ENCODE measurements at places on chromosomes 6 and 20.

DNA sequence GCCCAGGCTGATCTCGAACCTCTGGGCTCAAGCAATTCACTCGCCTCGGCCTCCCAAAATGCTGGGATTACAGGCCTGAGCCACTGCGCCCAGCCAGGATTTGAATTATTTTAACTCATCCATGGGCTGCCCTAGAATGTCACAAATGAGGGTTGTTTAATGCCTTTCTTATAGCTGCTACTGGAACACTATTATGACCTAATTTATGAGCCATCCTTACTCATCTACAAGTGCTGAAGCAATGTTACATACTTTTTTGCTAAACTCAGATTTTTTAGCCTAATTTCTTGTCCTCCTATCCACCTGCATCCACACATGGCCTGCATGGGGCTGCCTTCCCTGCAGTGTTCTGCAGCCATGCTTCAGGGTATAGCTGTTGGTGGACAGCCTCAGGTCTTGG lies 59.9 kb downstream of the RTN4IP1 start:
- no peak for DNase-seq

DNA sequence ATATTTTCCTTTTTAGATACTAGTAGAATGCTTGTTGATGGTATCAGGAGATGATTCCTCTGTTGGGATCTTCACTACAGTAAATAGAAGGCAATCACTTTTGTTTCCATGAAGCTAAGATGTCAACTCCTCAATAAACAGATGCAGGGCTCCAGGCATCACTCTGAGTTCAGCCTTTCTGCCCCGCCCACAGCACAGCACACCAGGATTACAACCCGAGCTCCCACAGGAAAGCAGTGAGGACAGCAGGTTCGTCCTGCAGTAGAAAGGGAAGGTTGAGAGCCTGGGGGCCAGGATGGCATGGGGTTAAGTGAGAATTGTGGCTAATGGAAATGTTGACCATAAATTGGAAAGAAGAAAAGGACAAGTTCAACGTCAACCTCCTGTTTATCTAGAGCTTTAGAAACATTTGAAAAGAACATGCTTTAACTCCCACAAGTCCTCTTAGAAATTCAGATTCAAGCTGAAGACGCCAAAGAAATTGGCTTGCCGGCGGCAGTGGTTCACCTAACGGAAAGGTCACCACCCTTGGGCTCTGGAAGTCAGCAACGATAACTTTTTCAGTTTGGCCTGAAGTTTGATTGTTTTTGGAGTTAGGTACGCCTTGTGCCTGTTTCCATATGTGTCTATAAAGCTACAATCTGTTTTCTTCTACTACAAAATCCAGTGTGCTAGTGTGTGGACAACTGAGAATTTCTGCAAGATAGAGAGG lies 144.4 kb upstream of the PDE10A start:
- no peak for DNase-seq

- DNase-seq: no peak
Measured at GRCh38 chr6:168015009-168015408, 17.5 kb downstream of the KIF25 start.

DNA sequence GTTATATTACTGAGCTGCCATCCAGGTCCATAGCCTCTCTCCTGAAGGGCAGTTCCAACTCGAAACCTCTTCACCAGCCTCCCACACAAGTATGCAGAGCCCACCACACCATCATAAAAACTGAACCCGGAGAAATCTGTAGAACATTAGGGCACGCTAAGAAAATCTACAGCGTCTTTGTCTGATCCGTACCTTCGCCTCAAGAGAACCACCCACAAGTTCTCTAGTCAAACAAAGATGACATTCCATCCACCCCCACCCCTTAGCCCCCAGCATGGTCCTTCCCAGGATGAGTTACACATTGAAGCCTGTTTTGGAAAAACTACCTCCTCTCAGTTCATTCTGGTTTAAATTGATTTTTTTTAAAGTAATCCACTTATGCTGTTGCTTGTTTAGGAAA lies 219.7 kb downstream of the ZMYND8 start:
- no peak for DNase-seq

- DNase-seq: no peak
Measured at GRCh38 chr6:118739696-118740353, 88.4 kb upstream of the CEP85L start.

DNA sequence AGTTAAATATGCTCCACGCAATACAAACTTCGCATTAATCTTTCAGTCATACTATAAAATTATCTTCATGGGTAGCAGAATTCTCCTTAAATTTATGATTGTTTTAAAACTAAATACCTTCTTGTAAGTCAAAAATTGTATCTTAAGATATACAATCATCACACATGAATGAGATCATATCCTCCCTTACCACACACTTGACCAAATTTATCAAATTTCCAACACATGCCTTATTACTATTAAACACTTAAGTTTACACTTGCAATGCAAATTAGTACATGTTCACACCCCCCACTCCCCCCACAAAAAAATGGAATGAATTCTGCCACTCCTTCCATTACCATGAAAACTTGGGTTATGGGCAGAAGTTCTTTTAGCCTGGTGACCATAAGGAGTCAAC lies 13.8 kb downstream of the RANBP9 start:
- no peak for DNase-seq

GRCh38 chr6:22053391-22053997 lies 243.3 kb downstream of the PRL start:
- DNase-seq: no peak

- DNase-seq: no peak
Measured at GRCh38 chr6:11042750-11043377, 1.2 kb downstream of the ELOVL2 start.

- DNase-seq: no peak
Measured at GRCh38 chr20:64222291-64222735, 33.2 kb upstream of the PCMTD2 start.

GRCh38 chr20:40081653-40082052 lies 607.4 kb downstream of the MAFB start:
- DNase-seq: no peak

GRCh38 chr20:59192533-59192896 lies 28.9 kb downstream of the ZNF831 start:
- no peak for DNase-seq

DNA sequence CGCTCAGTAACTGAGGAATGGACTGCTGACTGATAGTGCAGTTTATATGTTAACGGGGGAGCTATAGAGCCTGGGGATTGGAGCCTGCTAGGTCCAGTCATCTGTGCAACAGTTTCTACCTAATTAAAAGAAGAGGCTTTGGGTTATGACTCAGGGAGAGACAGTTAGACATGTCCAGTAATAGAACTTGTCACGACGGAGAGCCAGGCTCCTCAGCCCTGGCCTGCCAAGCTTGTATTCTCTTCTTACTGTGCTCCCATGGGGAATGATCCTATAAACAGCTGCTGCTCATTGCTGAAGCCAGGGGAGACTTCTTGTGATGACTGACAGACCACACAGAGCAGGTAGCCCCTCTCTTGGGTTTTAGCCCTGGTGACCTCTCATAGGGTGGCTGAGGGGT lies 69.3 kb downstream of the SYNJ2 start:
- no peak for DNase-seq

GRCh38 chr6:41724228-41724580 lies 11.2 kb downstream of the TFEB start:
- DNase-seq: peak; percentile 49

GRCh38 chr6:51107769-51108203 lies 289.1 kb downstream of the TFAP2B start:
- no peak for DNase-seq

DNA sequence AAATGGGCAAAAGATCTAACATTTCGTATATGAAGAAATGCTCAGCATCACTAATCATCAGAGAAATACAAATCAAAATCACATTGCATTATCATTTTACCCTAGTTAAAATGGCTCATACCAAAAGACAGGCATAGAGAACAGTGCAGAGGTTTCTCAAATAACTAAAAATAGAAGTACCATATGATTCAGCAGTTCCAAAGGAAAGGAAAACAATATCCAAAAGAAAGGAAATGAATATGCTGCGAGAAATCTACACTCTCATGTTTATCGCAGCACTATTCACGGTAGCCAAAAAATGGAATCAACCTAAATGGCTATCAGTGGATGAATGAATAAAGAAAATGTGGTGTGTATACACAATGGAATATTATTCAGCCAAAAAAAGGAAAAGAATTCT lies 63.5 kb downstream of the VTA1 start:
- DNase-seq: no peak

DNA sequence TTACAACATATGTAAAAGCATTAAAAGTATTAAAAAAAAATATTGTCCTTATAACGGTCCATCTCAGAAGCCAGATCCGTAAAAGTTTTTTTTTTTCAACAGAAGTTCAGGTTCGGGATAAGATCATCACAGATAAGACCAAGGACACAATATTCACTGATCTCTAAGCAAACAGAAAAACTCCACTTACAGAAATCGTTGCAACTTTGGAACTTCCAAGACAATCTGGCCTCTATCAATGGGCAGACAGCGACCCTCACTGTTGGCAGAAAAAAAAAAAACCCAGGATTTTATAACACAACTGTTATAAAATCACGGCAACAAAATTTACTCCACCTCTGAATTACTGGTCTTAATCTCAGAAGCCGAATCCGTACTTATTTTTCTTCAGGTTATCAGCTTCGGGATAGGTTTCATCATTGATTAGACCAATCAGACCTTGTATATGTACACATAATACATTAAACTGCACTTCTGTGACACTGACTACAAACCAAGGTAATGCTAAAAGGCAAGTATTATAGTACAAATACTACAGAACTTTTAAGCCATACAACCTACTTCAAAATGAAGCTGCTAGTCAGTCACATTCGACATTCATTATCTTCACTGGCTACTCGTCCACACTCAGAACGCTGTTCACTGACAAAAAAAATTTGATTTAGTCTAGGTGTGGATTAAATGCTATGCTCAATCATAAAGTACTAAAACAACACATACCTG lies 34.7 kb upstream of the SYNCRIP start:
- peak; percentile 25 for DNase-seq

- DNase-seq: no peak
Measured at GRCh38 chr20:19314621-19315020, 102.2 kb downstream of the SLC24A3 start.

GRCh38 chr6:14110001-14110818 lies 7.4 kb upstream of the CD83 start:
- DNase-seq: peak; percentile 70

- DNase-seq: peak; percentile 53
Measured at GRCh38 chr20:5570452-5570851, 179.7 kb upstream of the SHLD1 start.
